ENCODE measurements at places on chromosomes 3 and 15.

GRCh38 chr3:167918686-167919085 is 177.0 kb downstream of the GOLIM4 start:
- no peaks in the 10 kb centered on the region for H3K27me3 ChIP-seq
- H3K27ac ChIP-seq, result no peak overlapping the region
- no peaks in the 10 kb centered on the region for H3K4me1 ChIP-seq
- no peak overlapping the region for H3K4me3 ChIP-seq
- no peak for DNase-seq

GRCh38 chr3:52299879-52300611 is 12.4 kb downstream of the GLYCTK start:
- DNase-seq, result no peak
- H3K27me3 ChIP-seq, result no peaks in the 10 kb centered on the region
- H3K4me3 ChIP-seq, result no peak overlapping the region

GRCh38 chr3:178396318-178396717 is 139.9 kb upstream of the KCNMB2 start:
- H3K27me3 ChIP-seq, result peaks cover 12% of the 10 kb centered on the region
- H3K27ac ChIP-seq, result no peak overlapping the region
- no peaks in the 10 kb centered on the region for H3K36me3 ChIP-seq
- DNase-seq, result no peak
- no peaks in the 10 kb centered on the region for H3K4me1 ChIP-seq
- no peak overlapping the region for H3K4me3 ChIP-seq

GRCh38 chr3:116920826-116921610 is 211.4 kb downstream of the TUSC7 start:
- H3K4me1 ChIP-seq, result no peaks in the 10 kb centered on the region
- H3K27ac ChIP-seq, result no peak overlapping the region
- no peak for DNase-seq
- H3K36me3 ChIP-seq, result no peaks in the 10 kb centered on the region
- no peaks in the 10 kb centered on the region for H3K27me3 ChIP-seq
- no peak overlapping the region for H3K4me3 ChIP-seq

DNA sequence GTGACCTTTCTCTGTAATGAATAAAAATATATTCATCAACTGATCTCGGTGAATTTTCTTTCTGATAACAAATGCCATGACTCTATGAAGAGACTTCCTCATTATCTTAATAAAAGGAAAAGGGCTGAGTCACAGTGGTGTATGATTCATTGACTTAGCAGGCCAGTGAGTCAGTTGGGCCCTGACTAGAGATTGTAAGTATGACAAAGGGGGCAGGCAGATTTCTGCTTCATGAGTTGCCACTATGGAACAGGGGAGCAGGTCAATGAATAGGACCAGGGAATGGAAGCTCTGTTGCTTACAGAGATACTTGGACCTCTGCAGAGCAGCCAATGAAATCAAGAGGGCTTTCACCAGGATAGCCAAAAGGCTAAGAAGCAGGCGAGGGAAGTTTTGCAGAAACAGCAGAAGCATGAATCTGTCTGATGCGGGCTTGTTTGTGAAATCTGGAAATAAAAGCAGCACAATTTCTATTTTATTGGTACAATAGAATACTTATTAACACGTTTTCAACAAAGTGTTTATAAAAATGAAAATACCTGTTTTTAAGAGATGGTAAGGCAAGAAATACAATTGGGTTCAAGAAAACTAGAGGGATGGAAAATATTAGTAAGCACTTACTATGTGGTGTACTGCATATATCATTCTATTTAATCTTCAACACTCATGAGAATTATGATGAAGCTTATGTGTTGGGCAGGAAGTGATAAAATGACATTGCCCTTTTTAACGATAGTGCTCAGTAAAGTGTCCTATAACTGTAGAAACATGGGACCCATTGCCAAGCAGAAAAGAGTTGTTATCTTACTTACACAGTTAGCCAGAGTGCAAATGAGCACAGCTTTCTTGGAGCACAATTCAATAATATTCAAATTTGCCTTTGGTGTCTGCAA is 169.8 kb upstream of the MYRIP start:
- no peaks in the 10 kb centered on the region for H3K4me1 ChIP-seq
- no peaks in the 10 kb centered on the region for H3K36me3 ChIP-seq
- no peaks in the 10 kb centered on the region for H3K27me3 ChIP-seq
- DNase-seq, result no peak
- H3K4me3 ChIP-seq, result no peak overlapping the region

DNA sequence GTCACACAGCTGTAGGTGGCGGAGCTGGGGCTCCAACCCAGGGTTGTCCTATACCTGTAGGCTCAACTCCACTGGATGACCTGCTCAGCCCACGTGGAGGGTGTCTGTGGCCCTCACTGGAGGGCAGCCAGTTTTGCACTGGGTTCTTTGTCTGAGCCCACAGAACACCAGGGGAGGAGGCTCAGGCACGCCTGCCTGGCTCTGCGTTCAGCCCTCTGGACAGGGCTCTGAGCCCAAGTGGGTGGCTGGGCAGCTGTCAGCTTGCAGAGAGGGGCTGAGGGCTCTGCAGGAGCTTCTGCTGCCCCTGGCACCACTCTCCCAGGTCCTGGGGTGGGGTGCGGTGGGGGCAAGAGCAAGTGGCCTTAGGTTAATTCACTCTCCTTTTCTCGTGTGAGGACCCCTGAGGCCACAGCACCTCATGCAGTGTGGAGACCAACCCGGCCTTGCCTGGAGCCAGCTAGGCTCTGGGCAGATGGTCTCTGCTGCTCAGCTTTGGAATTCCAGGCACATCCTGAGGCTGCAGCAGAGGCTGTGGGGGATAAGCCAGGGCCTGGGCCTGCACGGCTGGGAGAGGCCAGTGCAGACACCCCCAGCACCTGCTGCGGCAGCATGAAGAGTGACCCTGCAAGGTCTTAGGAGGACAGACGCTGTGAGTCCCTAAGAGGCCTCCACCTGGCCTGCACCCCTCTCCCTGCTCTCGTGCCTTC is 23.5 kb downstream of the DUSP7 start:
- H3K27me3 ChIP-seq, result no peaks in the 10 kb centered on the region
- no peak for DNase-seq
- H3K36me3 ChIP-seq, result no peaks in the 10 kb centered on the region
- H3K4me3 ChIP-seq, result no peak overlapping the region
- no peaks in the 10 kb centered on the region for H3K4me1 ChIP-seq

- H3K36me3 ChIP-seq, result no peaks in the 10 kb centered on the region
- DNase-seq, result no peak
- H3K27ac ChIP-seq, result no peak overlapping the region
- no peak overlapping the region for H3K4me3 ChIP-seq
- no peaks in the 10 kb centered on the region for H3K4me1 ChIP-seq
- peaks cover 42% of the 10 kb centered on the region for H3K27me3 ChIP-seq
Measured at GRCh38 chr15:89452330-89452836, 44.0 kb downstream of the RHCG start.

DNA sequence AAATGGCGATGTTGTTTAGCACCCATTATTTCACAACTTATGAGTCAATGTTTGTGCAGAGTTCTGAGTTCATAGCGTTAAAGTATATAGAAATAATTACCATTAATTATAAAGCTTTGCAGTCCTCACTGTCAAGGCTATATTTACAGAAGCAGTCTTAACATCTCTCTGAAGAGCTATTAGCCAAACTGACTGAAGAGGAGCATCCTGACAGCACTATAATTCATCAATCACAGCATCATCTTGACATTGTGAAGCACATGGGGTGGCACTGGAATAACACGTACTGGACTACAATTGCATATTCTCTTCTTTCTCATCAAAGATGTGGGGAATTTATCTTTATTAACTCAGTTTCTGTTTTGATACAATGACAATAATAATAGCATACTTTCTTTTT is 260.6 kb upstream of the MME start:
- H3K27ac ChIP-seq, result no peak overlapping the region
- H3K4me3 ChIP-seq, result no peak overlapping the region
- H3K4me1 ChIP-seq, result no peaks in the 10 kb centered on the region
- H3K36me3 ChIP-seq, result no peaks in the 10 kb centered on the region
- no peak for DNase-seq
- H3K27me3 ChIP-seq, result no peaks in the 10 kb centered on the region
